ENCODE measurements at places on chromosomes 1 and 21.

- no peak for DNase-seq
Observed at GRCh38 chr1:31931593-31932225, 6.5 kb downstream of the PTP4A2 start.

DNA sequence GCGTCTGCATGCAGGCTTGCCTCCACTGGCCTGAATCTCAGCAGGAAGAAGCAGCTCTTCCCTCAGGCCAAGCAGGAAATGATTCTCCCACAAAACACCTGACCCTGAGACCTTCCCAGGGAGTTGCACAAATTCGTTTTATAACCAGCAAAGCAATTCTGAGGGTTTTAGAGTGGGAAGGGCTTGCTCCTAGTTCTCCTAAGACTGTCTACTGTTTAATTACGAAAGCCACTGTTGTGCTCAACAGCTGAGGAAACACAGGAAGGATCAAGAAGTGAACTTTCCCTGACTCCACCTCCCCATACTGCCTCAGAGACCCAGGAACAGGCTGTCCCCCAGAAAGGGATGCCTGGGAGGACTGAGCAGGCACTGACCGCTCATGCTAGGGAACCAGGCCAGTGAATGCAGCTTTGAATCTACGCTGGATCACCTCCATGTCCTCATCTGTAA, 37.0 kb upstream of the PUM1 start:
- no peak for DNase-seq

DNA sequence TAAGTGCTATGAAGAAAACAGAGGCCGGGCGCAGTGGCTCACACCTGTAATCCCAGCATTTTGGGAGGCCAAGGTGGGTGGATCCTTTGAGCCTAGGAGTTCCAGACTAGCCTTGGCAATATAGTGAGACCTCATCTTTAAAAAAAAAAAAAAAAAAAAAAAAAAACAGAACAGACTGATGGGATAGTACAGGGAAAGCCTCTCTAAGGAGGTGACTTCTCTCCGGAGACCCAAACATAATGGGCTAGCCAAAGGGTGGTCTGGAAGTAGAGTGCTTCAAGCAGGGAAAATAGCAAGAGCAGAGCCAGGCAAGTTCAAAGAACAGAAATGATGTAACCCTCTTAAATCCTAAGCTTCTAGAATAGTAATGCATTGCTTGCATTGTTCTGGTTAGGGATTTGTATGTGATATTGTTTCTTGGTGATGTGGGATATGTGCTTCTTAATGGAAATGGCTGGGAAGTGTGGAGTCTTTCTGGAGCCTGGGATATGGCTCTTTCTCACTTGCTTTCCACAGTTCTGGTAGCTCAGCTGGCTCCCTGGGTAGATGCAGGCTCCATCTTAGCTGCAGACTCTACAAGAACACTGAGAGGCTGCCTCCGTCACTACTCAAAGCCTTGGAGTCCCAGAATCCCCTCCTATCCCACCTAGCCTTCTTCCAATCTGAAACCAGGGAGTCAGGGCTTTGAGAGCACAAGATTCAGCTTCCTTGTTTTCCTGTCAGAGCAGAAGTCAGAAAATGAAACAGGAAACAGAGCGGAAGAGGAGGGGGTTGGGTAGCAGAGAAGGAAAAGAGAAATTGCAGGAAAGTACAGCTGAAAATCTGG, 1.9 kb upstream of the PIGV start:
- DNase-seq: no peak

GRCh38 chr1:43573066-43573800, 42.5 kb downstream of the PTPRF start:
- no peak for DNase-seq

- DNase-seq: no peak
Observed at GRCh38 chr1:10878469-10878868, 82.0 kb upstream of the CASZ1 start.

GRCh38 chr1:229869240-229869639, 197.8 kb upstream of the GALNT2 start:
- no peak for DNase-seq

Measured in NCI-H1092 (cell line).